ENCODE measurements at places on chromosomes 7 and 10.

GRCh38 chr10:132135053-132135872 is 51.5 kb upstream of the DPYSL4 start:
- no peak for DNase-seq

DNA sequence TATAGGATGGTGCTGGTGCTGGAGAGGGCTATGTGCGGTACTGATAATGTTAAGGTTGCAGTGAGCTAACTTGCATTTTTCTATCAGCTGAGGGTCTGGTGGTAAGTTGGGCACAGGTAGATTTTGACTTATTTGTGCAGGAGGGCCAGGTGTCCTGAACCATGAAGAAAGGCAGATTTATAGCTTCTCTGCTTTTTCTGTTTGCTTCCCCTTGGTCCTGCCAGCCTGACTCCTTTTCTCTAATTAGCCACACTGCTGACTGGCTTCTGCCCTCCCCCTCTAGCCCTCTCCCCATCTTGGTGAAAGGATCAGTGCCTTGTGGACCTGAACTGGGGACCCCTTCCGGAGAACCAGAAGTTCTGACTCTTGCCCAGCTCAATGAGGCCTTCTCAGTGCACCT is 40.8 kb upstream of the STEAP4 start:
- DNase-seq = no peak

- peak; percentile 94 for DNase-seq
These were observed 1.2 kb downstream of the HNRNPF start for GRCh38 chr10:43407576-43408330.

DNA sequence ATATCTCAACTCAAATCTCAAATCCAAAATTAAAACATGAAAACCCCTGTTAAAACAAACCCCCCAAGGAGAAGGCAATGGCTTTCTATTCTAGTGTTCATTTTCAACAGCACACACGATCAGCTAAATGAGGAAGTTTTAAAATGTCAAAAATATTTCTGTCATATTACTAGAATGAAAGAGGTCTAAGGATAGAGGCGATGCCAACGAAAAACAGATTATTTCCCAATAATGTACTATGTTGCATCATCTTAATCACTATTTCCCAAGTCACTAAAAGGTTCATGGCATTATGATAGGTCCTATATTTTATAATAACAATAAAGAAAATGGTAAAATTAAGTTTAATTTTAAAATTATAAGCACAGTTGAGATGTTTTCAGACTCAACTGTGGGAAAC is 10.1 kb downstream of the CNOT4 start:
- DNase-seq = no peak

DNA sequence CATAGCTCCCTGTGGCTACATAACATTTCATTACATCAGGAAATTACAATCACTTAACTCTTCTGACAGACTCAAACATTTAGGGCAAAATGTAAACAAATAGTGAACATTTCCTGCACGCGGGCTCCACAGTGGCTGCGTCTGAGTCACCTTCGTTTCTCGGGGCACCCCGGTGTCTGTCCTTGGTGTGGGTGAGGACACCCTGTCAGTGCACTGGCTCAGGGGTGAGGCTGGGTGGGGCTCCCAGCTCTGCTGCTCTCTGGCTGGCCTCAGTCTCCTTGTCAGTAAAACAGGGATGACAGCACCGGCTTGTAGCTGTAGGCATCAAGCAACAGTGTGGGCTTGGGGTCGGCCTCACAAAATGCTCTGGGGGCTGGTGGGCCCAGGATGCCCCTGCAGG is 237.1 kb upstream of the SHH start:
- DNase-seq = no peak

DNA sequence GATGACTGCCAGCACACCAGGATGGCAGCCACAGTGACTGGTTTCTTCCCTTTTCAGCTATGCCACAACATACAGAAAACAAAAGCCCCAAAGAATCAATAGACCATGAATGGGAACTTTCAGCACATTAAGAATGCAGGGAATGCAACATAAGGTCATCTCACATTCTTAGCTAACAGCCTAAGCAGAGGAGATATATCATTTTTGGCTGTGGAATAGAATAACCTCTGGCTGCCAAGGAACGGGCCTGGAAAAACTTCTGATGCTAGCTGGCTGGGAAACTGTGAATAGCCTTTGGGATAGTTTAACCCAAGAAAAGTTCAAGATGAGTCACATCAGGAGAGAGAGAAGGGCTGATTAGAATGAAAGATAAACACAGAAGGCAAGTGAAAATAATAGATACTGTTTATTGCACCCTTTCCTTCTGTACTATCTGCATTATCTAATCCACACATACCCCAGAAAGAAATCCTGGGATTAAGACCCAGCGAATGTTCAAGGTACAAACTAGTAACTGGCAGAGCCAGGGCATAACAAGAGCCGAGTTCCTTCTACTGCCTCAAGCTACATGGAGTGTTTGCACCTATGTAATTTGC is 169.2 kb downstream of the SEMA3A start:
- DNase-seq = no peak

DNA sequence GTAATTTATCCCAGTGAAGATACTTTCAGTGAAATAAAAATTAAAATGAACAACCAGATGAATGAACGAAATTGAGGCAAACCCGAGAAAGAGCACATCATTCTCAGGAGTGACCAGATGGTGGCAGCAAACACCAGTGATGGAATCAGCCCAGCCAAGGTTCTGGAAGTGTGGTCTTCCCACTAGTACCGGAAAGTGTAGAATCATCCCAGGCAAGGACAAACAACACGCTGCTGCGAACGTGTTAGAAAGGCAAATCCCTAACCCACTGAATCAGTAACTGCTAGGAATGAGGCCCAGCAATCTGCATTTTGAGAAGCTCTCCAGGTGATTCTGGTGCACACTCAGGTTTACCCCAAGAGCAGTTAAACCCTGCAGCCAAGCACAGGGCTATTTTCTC is 15.5 kb upstream of the SLC18A3 start:
- peak; percentile 53 for DNase-seq
